ENCODE measurements at places on chromosomes 3 and 15.

GRCh38 chr3:63462732-63463131 is 184.6 kb downstream of the SYNPR start:
- no peaks in the 10 kb centered on the region for H3K36me3 ChIP-seq
- no peak overlapping the region for H3K27ac ChIP-seq
- no peak for DNase-seq
- no peaks in the 10 kb centered on the region for H3K27me3 ChIP-seq

DNA sequence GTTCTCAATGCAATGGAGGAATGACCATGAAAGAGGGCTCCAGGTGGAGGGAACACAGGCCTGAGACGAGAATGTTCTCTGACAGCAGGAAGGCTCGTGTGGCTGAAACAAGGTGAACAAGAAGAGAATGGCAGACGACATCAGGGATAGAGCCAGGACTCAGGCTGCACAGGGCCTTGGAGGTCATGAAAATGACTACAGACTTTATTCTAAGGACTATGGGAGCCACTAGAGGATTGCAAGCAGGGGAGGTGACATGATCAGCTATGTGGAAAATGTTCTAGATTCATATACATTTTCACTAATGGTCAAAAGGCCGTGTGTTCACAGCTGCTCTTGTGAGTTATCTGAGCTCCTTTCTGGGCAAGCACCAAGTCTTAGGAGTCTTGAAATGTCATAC is 78.2 kb downstream of the TAFA4 start:
- peaks cover 47% of the 10 kb centered on the region for H3K27me3 ChIP-seq
- no peaks in the 10 kb centered on the region for H3K4me1 ChIP-seq
- H3K36me3 ChIP-seq = no peaks in the 10 kb centered on the region
- no peak overlapping the region for H3K4me3 ChIP-seq
- H3K27ac ChIP-seq = no peak overlapping the region

DNA sequence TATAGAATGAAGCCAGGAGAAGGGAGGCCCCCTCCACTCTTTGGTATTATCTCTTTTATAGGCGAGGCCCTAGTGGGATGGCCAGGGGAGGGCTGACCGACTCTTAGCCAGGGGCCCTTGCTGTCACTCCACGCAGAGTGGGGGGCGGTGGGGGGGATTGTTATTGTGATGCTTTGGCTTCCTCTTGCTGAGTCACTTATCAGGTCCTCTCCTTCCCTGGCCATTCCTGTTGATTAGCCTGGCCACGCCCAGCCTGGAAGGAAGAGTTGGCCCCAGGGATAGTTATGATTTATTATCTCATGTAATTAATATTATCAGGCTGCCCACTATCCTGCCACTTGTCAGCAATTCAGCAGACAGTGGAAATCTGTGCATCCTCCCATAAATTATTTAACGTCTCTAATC is 25.5 kb upstream of the SKOR1 start:
- H3K4me1 ChIP-seq = no peaks in the 10 kb centered on the region
- no peak for DNase-seq
- H3K27ac ChIP-seq = no peak overlapping the region

DNA sequence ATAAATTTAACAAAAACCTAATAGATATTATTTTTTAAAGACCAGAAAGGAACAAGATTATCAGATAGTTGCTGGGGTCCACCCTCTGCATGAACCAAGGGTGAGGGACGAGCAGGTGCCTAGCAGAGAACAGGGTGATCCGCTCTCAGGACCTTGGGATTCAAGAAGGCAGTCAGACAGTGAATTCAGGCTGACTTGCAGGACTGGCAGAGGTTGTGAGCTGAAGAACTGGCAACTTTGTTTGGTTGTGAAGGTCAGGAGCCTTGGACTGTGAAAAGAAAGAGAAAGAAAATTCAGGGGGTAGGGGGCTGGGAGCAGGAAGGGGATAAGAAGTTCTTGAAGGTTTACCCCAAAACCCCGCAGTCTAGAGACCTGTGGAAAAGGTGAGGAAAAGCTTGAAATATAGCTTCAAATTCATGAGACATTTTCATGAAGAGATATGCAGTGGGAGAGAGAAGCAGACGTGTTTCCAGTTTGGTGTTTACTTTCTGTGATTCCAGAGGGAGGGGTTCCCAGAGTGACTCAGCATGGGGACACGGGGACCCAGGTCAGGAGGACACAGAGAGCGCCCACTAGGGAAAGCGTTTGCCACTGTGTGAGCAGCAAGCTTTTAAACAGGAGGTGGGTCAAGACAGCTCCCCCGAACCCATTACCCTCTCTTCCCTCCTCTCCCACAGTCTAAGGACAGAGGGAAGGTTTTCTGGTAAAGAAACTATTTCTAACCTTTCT is 217.2 kb upstream of the UMPS start:
- no peaks in the 10 kb centered on the region for H3K4me1 ChIP-seq
- H3K27me3 ChIP-seq = peaks cover 58% of the 10 kb centered on the region
- H3K27ac ChIP-seq = no peak overlapping the region
- no peak overlapping the region for H3K4me3 ChIP-seq

DNA sequence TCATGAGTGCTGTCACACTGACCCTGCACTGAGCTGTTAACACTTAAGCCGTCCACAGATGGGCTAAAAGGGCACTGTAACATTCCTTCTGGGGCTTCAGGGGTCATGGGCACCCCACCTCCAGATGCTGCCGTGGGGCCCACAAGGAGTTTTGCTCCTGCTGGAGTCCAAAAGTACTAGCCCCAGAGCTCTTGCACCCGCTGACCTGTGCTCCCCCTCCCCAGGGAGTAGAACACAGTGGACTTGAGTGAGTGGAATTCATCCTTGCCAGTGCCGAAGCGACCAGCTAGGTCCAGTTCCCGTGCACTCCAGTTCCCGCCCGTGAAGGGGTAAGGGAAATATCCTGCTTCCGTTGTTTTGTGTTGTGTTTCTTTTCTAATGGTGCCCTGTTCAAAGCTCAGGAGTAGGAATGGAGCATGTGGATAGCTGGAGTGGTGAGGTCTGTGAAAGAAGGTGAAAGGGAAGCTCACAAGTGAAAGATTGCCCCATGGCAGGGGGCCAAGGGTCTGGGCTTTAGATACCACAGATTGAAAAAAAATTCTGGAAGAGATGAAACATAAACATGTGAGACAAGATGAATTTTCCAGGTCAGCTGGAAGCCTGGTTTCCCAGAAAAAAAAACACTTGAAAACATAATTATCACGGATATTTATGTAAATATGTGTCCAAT is 36.6 kb downstream of the SLCO2A1 start:
- H3K27me3 ChIP-seq = peaks cover 39% of the 10 kb centered on the region
- no peaks in the 10 kb centered on the region for H3K36me3 ChIP-seq
- H3K4me1 ChIP-seq = no peaks in the 10 kb centered on the region
- no peak for DNase-seq
- no peak overlapping the region for H3K27ac ChIP-seq

- no peak for DNase-seq
- peaks cover 68% of the 10 kb centered on the region for H3K4me1 ChIP-seq
- no peaks in the 10 kb centered on the region for H3K27me3 ChIP-seq
- no peak overlapping the region for H3K27ac ChIP-seq
- no peak overlapping the region for H3K4me3 ChIP-seq
Observed at GRCh38 chr3:172103724-172104123, 64.3 kb downstream of the FNDC3B start.

DNA sequence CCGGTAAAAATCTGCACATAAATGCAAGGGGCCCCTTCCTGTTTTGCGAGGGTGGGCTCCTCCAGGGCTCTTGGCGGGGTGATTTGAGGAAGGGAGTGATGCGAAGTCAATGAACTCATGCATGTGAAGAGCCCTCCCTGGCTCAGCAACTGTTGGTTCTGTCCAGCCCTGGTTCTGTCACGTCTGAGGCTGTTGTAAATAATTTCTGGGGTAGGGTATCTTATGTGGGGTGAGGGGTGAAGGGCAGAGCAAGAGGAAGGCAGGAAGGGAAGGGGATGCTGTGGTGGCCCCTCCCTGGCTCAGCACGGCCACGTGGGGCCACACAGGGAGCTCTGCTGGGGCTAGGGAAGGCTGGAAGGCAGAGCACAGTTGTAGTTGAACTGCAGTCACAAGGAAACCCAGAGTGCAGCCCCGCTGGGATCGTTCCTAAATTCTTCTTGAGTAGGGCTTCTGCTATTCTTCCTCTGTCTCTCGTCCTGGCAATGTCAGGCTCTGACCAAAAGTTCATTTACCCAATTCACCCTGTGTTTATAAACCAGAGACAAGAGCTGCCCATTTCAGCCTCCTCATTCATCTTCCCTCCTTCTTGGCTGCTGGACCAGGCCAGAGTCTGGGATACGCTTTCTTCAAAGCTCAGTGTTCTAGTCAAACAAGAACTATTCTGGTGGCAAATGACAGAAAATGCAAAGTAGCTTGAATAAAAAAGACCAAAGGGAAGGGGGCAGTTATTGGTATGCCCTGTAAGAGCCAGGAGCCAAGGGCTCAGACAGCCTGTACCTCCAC is 14.8 kb upstream of the TOPBP1 start:
- peaks cover 6% of the 10 kb centered on the region for H3K36me3 ChIP-seq
- peaks cover 2% of the 10 kb centered on the region for H3K4me1 ChIP-seq
- H3K27ac ChIP-seq = no peak overlapping the region
- H3K4me3 ChIP-seq = no peak overlapping the region

GRCh38 chr3:16203031-16203430 is 28.6 kb downstream of the GALNT15 start:
- H3K27me3 ChIP-seq = peaks cover 41% of the 10 kb centered on the region
- no peak overlapping the region for H3K4me3 ChIP-seq
- no peaks in the 10 kb centered on the region for H3K4me1 ChIP-seq

- H3K27me3 ChIP-seq = peaks cover 7% of the 10 kb centered on the region
- no peak overlapping the region for H3K4me3 ChIP-seq
- H3K27ac ChIP-seq = no peak overlapping the region
- H3K36me3 ChIP-seq = peaks cover 3% of the 10 kb centered on the region
- H3K4me1 ChIP-seq = no peaks in the 10 kb centered on the region
Observed at GRCh38 chr15:58966698-58967097, 20.8 kb upstream of the RNF111 start.

DNA sequence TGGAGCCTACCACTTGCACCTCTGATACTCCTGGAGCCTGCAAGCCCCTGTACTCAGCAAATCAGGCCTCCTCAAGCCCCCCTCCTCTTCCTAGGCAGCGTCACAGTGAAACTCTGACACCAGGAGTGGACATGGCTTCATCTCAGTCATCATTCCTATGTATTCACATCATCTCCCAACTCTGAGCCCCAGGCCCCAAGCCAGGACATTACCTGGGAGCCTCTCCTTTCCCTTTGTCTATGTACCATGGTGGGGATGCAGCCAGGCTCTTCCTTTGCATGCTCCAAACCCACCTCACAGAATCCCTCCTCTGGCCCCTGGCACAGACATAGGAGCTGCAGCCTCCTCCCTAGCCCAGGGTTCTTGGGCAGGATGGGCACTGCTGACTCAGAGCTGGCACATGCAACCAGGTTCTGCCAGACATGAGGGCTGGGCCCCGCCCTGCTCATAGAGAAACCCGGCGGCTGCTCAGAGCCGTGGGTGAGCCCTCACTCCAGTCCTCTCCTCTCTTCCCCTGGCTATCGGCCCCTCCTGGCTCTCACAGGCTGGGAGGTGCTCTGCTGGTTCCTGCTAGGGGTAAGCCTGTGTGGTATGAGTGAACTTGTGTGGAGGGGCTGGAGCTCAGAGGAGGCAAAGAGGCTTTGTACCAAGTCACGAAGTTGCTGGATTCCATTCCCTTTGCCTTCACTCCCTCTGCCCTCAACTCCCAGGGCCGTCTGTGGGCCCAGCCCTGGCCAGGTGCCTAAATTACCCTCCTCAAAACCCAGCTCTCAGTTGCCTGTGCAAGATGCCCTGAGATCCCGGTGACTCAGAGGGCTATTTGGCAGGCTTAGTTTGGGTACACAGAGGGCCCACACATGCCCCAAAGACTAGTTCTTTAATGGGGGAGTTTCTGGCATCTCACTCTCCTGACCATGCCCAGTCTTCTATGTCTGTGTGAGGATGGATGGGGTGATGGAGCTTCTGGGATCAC is 1.9 kb upstream of the PLCD1 start:
- H3K36me3 ChIP-seq = peaks cover 4% of the 10 kb centered on the region
- peaks cover 32% of the 10 kb centered on the region for H3K4me1 ChIP-seq
- no peaks in the 10 kb centered on the region for H3K27me3 ChIP-seq
- H3K27ac ChIP-seq = peak overlapping the region; percentile 94
- H3K4me3 ChIP-seq = peak overlapping the region; percentile 80

GRCh38 chr3:13850161-13850945 is 29.5 kb downstream of the WNT7A start:
- peaks cover 36% of the 10 kb centered on the region for H3K27me3 ChIP-seq
- H3K4me3 ChIP-seq = no peak overlapping the region
- H3K27ac ChIP-seq = no peak overlapping the region

DNA sequence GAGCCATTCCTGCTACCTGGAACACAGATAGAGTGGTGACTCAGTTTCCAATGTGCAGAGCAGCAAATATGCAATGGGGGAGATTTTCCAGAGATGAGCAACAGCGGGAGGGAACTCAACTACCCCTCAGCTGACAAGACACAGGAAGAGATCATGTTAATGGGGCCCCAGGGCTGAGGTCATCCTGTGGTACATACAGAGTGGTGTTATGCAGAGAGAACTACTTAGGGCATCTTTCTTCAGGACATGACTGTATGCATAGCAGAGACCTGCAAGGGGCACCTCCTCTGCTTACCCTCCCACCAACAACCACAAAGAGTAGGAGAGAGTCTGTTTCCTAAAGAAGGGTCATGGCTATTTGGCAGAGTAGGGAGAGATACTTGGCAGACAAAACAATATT is 6.8 kb upstream of the TBC1D5 start:
- no peaks in the 10 kb centered on the region for H3K27me3 ChIP-seq
- H3K27ac ChIP-seq = peak overlapping the region; percentile 1
- peaks cover 3% of the 10 kb centered on the region for H3K36me3 ChIP-seq
- DNase-seq = no peak

DNA sequence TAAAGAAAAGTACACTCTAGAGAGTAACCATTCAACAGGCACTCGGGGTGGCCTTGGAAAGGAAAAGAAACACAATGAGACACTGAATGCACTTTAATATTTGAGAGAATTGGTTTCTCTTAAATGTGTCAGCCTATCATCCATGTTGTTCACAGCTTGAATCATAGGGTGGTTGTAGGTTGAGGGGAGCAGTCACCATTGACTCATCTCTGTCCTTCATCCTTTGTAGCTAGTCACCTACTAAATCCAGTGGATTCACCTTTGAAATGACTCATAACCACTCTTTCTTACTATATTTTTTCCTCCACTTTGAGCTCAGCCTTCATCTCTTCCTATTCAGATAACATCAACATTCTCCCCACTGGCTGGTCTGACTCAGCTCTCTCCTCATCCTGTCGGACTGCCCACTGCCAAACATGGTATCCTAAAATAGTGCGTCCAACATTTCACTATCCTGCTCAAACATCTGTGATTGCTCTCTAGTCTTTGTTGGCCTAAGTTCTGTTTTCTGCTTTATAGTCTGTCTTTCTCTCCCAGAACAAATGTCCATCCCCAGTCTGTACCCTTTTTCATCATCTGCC is 182.7 kb upstream of the GADL1 start:
- H3K4me3 ChIP-seq = no peak overlapping the region
- DNase-seq = no peak
- no peak overlapping the region for H3K27ac ChIP-seq
- no peaks in the 10 kb centered on the region for H3K4me1 ChIP-seq
- peaks cover 8% of the 10 kb centered on the region for H3K27me3 ChIP-seq
- H3K36me3 ChIP-seq = no peaks in the 10 kb centered on the region

DNA sequence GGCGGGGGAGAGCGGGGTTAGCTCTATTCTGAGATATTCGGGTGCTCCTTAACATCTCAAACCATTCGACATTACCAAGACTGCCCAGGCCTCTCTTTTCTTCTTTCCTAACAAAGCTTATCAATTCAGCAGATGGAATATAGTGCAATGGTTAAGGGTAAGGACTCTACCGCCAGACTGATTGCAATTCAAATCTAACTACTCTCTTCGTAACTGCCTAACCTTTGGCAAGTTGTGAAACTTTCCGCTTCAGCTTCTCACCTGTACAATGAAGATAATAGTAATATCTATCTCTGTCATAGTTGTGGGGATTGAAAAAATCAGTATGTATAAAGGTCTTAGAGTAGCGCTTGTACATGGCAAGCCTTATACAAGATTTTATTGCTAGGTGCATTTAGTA is 972 bp downstream of the UBA5 start:
- H3K27ac ChIP-seq = peak overlapping the region; percentile 99
- H3K27me3 ChIP-seq = no peaks in the 10 kb centered on the region
- peaks cover 23% of the 10 kb centered on the region for H3K36me3 ChIP-seq
